Activated naive CD4-positive, alpha-beta T cell (primary cell): ENCODE measurements at places on chromosomes 7 and 10.

- no peak for DNase-seq
These were observed 2.5 kb upstream of the CCDC186 start for GRCh38 chr10:114176511-114176910.

- no peak for DNase-seq
These were observed 61.7 kb upstream of the ZMIZ1 start for GRCh38 chr10:79007018-79007417.

GRCh38 chr10:12351447-12351846 is 2.1 kb downstream of the CAMK1D start:
- DNase-seq = no peak

GRCh38 chr10:24503461-24504320 is 220.0 kb downstream of the ARHGAP21 start:
- no peak for DNase-seq

DNA sequence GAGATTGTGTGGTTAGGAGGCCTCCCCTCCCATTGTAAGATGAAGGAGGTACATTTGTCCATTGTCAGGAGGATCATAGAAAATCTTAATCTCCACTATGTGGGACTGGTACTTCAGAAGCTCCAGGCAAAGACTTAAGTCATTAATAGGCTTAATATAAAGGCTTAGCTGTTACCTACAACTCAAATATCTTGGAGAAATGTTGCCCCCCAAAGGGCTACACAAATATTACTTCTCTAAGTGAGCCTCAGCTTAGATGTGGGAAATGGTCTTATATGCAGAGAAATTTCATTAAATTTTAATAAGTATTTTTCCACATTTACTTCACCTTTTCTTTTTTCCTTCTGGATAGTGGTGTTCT is 27.2 kb downstream of the TAS2R41 start:
- no peak for DNase-seq

DNA sequence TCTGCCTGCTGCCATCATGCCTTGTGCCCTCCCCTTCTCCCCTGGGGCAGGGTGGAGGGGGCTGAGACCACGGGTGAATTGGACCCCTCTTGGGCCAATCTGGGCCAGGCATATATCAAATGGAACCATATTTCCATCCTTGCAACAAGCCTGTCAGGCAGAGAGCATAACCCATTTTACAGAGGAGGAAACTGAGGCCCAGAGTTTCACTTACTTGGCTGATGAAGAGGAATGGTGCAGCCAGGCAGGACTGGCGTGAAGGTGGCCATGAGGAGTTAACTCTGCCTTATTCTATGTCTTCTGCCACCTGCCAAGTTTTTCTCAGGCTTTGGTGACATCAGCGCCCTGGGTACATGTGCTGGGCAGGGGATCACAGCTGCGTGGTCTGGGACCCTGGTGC is 155.5 kb upstream of the PCBD1 start:
- no peak for DNase-seq

- DNase-seq = no peak
These were observed 26.7 kb upstream of the CDH23 start for GRCh38 chr10:71370031-71370430.

DNA sequence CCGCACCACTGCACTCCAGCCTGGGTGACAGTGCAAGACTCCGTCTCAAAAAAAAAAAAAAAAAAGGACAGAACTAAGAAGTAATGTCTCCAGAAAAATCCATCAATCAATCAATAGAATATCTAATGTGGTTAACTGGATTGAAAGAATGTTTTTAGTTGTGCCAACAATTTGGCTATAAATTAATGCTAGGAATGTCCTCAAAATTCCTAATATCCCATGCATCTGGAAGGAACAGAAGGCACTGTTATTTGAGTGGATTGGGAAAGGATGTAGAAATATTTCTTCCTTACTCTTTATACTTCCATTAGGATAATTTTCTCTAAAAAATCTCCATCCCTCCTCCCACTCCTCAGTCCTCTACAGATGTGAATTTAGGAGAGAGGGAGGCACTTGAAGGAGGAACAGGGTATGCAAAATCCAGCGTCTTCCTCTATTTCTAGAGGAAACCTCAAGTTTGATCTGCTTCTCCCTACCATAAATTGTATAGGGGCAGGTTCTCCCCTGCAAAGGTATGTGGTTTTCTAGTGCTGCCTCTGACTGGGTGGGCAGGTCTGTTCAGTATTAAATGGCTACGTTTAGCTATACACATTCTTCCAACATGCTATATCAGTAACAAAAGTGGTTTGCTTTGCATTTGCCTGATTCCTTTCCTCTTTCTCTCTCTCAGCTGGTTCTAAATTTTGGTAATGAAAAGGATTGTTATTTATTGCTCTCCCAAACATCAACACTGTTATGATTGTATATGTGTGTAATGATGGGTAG is 54.1 kb downstream of the RNLS start:
- no peak for DNase-seq
